Stimulated activated CD4-positive, alpha-beta T cell treated with anti-CD3 and anti-CD28 coated beads, Interleukin-4, amount 100 ng/mL, for 4 hours (primary cell): ENCODE measurements at places on chromosomes 5 and 9.

- no peak for DNase-seq
Observed at GRCh38 chr9:761176-761792, 80.2 kb upstream of the DMRT1 start.

GRCh38 chr9:80156756-80157472, 585.1 kb downstream of the TLE4 start:
- DNase-seq = no peak

DNA sequence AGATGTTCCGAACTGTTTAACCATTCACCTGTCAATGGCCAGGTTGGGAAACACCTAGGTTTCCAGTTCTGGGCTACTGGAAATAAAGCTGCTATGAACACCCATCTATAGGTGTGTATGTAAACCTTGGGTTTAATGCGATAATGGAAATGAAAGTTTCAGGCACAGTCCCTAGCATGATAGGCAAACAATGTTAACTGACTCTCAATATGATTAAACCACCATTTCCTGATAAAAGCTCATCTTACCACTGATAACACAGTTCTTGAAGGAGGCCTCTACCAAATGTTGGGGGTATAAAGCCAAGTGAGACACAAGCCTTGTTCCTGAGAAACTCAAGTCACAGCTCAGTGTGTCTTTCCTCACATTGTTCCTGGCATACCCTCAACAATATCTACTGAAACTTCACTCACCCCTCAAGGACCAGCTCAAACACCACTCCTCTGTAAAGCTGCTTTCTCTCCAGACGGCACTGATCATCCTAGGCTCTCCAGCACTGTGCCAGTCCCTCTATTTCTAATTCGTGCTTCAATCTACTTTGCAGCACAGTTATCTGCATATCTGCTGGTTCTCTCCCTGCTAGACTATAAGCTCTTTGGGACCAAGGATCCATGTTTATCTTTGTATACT, 15.8 kb downstream of the RAB14 start:
- no peak for DNase-seq

GRCh38 chr9:131773911-131774379, 34.1 kb upstream of the RAPGEF1 start:
- DNase-seq = no peak

DNA sequence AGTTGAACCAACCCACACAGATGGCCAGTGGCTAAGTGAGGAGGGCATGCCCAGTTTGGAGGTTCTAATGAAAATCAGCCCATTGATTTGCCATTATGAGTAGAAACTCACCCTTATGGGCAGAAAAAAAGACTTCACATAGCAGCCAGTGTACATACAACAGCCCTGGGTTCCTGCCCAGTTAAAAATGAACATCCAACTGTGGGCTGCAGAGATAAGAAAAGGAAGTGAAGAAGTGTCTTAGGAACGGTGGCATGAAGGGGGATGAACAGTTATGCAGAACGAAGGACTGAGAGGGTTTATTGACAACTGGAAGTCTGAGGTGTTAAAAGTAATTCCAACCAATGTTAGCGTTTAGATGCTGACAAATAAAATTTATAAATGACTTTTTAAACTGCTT, 118.4 kb downstream of the MARCHF3 start:
- no peak for DNase-seq

- no peak for DNase-seq
Observed at GRCh38 chr9:82188817-82189216, 200.2 kb downstream of the SPATA31D1 start.

GRCh38 chr5:76701298-76701697, 14.6 kb upstream of the F2R start:
- DNase-seq = no peak

DNA sequence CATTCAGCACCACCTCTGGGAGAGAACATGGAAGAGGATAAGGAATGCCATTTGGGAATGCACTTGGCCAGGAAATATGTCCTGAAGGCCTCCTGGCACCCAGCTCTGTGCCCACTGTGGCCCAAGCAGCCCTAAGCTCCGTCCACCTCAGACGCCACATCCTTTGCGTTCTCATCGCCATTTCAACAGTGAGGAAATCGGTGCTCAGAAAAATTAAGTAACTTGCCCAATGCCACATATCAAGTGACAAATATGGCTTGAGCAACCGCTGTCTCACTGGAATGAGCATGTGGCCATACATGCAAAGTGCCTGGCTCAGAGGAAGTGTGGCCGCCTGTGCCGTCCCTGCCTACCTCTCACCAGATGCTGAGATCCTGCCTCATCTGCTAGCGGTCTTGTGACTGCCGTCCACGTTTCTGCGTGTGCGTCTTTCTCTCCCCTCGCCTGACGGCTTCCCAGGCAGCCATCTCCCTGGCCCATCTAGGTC, 984 bp upstream of the DOK3 start:
- DNase-seq = no peak

- no peak for DNase-seq
Observed at GRCh38 chr5:60230456-60230855, 336.9 kb upstream of the PDE4D start.

GRCh38 chr5:143721925-143722324, 90.0 kb upstream of the HMHB1 start:
- no peak for DNase-seq

- no peak for DNase-seq
Observed at GRCh38 chr5:173198049-173198448, 37.0 kb downstream of the NKX2-5 start.

- DNase-seq = no peak
Observed at GRCh38 chr9:91310037-91310436, 51.7 kb downstream of the AUH start.

DNA sequence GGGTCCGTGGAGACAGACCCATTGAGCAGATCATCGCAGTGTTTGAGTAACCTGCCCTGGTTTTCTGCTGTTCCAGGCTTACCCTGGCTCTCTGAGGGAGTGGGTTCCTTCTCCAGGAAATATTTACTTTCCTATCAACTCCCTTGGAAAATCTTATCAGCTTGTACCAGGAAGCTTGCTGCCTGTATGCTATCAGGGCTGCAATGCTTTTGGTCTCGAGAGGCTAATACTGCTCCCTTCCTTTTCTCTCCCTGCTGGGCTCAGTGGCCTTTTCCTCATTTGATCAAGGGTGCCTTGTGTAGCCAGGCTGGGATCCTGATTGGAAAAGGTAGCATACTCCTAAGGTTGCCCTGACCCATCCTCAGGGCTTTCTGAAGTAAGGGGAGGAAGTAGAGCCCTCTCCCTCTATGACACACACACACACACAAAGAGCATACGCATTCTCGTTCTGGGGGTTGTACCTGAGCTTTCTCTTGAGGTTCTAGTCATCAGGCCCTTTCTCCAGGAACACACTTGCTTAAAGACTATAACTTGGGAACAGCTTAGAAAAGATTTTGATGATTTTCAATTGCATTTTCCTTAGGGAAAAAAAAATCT, 41.6 kb downstream of the CYSTM1 start:
- DNase-seq = no peak

- no peak for DNase-seq
Observed at GRCh38 chr5:56632199-56632598, 183.2 kb upstream of the MAP3K1 start.

GRCh38 chr5:82465235-82465634, 187.1 kb upstream of the RPS23 start:
- DNase-seq = no peak

DNA sequence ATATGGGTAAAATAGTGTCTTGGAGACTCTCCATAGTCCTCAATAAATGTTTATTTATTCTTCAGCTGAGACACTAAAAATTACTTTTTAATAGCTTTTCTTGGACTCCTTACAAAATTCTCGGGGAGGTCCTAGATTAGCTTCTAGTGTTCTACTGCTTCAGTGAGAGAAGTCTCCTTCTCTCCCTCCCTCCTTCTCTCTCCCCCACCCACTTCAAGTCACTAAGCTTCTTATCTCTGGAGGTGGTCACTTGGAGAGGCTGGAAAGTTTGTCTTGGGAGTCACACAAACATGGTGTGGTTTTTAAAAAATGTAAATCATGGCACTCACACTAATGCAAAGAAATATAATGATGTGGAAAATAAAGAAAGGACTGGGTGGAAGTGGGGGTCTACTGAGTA, 64.1 kb downstream of the SEMA6A start:
- no peak for DNase-seq

DNA sequence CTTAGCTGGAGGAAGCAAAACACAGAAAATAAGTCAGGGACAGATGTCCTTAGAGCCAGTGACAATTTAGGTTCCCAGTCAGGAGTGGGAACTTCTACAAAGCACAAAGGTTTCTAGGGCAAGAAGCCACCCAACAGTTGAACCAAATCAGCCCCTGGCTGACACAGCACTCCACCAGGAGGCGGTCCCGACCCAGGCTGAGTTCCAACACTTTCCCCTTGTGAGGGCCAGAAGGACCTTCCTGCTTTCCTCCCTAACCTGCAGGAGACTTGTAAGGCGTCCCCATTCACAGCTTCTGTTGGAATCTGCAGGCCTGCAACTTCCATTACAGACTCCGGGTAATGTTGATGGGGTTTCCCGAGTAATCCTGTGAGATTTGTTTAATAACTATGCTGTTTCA, 416.4 kb upstream of the IRX1 start:
- no peak for DNase-seq

DNA sequence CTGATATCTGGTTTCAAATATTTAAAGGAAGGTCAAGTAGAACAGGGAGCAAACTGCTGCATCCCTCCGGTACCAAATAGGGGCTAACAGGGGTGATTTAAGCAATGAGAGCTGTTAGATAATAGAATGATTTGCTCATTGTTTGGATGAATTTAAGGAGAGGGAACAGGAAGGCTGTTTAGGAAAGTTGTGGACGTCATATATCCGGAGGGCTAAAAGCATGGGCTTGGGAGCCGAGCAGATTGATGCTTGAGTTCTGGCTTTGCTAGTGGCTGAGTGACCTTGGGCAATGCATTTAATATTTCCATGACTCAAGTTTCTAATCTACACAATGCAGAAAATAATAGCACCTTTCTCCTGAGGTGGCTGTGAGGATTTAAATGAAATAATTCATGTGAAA, 85.4 kb upstream of the RPS23 start:
- no peak for DNase-seq

GRCh38 chr5:42930934-42931333, 109.2 kb downstream of the ANXA2R start:
- no peak for DNase-seq

DNA sequence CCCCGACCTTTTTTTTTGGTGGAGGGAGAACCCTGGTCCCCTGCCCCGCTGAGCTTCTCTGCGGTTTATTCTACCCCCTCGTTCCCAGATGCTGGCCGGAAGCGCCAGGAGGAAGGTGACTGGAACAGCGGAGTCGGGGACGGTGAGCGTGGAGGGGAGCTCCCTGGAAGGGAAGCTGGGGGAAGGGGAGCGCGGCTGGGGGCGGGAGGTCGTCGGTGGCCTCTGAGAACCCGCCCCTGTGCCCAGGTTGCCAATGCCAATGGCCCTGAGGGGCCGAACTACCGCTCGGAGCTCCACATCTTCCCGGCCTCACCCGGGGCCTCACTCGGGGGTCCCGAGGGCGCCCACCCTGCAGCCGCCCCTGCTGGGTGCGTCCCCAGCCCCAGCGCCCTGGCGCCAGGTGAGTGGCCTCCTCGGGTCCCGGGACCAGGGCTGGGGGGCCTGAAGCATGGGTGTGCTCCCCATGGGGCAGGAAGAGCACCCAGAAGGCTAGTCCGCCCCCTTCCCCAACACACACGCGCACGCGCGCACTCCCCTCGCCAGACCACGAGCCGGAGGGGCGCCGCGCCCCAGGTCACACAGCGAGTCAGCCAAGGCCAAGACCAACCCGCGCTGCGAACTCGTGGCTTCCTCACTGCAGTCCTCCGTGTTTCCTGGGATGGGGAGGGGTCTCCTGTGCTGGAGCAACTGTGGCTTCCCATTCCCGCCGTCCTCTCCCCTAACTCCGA, 10.6 kb downstream of the MYOZ3 start:
- DNase-seq = no peak

DNA sequence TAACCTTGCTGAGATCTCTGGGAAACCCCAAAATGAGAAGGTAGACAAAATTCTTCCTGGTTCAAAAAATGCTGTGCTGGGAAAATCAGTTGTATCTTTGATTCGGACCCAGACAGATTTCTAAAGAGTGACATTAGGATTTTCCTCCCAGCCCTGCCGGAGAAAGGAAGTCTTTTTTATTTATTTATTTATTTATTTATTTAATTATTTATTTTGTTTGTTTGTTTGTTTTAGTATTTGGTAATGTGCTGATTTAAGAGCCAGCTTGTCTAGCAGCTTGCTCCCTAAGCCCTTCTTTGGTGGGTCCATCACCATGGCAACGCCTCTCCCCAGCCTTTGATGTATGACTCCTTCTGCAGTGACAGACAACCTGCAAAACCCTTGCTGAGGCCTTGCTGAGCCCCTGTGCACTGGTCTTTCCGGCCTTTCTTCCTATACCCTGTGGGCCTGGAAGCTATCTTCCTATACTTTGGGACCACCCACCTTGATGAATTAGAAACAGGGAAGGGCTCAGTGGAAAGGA, 60.6 kb upstream of the AFAP1L1 start:
- DNase-seq = no peak

DNA sequence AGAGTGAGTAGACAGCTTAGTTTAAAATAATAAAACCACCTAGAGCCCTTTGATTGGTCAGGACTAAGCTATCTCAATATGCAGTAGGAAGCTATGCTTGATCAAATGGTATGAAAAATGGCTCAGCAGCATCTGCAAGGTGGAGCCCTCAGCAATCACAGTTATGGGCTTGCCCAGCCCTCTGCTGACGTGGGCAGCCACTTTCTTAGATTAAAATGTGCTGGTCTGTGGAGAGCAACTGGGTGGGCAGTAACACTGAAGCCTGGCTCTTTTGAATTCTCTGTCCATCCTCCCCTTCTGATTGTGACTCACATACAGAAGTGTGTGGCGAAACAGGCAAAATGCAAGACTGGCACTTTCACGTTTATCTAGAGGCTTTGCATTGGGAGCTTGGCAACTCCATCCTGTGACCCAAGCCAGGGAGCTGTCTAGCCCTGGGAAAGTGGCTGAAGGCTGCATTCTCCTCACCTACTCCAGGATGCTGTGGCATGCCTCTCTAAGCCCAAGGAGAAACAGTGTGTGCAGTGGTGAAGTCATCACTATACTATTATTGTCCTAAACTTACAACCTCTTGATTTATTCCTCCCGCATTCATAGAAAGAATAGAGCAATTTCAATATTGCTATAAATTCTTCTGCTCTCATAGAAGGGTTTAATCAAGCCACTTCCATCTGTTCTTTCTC, 61.1 kb downstream of the MED10 start:
- no peak for DNase-seq

DNA sequence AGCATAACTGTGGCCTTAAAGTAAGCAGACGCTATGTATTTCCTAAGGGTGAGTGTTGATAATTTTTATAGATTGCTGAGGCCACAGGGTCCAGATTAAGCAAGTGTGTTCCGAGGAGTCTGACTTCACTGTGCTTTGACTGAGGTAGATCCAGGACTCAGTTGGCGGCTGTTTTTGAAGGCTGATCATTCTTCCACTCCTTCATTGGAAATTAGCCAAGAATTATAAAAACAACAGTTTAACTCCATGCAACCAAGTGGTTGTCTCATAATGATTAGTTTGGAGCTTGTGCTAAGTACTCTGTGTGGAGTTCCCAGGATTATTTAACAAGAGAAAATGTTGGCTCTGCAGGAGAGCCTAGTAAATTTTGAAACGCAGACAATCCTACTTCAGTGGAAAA, 19.1 kb downstream of the IQGAP2 start:
- no peak for DNase-seq
